Peyer's patch (tissue), 4 donors: ENCODE measurements at places on chromosomes 7 and 10. TPM values are rescaled to one million over a fixed set of nuclear protein-coding genes. Genes with fewer than 3 reads are reported as not detected.

The NACAD gene
- 13.6 TPM for total RNA-seq

- no peak for DNase-seq
Observed at GRCh38 chr7:28695300-28696295, 262.5 kb downstream of the TRIL start.

DNA sequence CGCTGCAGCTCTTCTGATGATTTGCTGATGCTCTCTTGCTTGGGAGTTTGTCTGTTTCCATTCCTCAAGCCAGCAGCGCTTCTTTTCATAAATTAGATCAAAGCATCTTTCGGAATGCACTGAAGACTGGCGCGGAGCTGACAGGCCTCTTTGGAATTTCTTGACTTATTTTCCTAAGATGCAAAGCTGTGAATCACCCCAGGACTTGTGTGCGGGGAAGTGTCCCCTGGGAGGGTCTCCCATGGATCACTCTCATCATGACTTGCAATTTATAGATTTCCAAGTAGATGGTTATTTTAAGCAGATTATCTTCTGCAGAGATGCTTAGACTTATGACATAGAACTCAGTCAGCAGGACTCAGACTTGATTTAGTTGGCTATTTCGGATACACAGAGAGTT is 467.2 kb downstream of the TCERG1L start:
- DNase-seq = no peak

DNA sequence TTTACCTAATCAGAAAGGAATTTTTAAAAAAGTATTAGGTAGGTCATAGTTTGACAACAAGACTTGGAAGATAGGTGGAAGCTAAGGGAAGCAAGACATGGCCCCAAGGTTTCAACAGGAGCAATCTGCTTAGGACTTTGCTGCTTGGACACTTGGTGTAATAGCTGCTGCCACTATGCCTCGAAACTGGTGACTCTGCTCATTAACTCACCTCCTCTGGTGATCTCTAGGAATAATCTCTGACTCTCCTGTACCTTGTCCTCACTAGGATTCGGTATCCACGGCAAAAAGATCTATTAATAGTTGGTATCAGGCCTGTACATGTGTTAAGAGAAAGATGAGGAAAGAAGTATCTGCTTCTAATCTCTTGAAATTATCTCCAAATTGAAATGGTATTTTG is 53.1 kb downstream of the PTEN start:
- no peak for DNase-seq

The COBL gene
- total RNA-seq = 129 TPM

The SLC25A13 gene
- total RNA-seq = 16.5 TPM

DNA sequence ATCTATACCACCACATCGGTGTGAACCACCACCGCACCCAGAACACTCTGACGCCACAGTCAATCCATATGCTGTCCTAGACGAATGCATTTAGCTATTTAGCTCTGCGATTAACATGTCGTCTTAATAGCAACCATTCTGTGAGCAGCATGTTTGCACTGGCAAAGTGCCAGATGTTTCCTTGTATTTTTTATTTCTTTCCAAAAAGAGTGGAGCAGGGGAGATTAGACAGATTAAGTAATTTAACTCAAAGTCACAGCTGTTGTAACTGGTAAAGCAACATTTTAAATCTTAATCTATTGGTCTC is 57.0 kb upstream of the ARL4A start:
- no peak for DNase-seq

- no peak for DNase-seq
Observed at GRCh38 chr10:83724471-83725241, 414.7 kb upstream of the GHITM start.

The IDI2 gene
- total RNA-seq = not detected

- no peak for DNase-seq
Observed at GRCh38 chr10:3008518-3009195, 58.7 kb upstream of the PFKP start.

The GHITM gene
- total RNA-seq = 111 TPM
